ENCODE measurements at places on chromosomes 2 and 18.

DNA sequence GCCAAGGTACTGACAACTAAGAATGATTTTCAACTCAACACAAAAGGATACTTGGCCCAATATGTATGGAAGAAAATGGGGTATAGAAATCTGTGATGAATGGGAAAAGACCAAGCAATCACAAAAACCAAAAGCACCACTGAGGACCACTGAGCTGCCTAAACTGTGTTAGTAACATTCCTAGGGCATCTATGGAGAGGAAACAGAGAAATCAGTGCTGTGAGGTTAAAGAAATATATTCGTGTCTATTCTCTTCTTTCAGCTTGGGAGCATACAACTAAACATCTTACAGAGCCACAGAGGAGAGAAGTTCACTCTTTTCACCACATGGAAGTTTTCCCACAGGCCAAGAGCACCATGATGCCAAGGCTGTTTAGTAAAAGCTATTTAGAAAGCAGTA, 47.3 kb upstream of the CALCRL start:
- no peak overlapping the region for H3K27ac ChIP-seq
- H3K36me3 ChIP-seq = no peaks in the 10 kb centered on the region
- H3K4me1 ChIP-seq = no peaks in the 10 kb centered on the region

DNA sequence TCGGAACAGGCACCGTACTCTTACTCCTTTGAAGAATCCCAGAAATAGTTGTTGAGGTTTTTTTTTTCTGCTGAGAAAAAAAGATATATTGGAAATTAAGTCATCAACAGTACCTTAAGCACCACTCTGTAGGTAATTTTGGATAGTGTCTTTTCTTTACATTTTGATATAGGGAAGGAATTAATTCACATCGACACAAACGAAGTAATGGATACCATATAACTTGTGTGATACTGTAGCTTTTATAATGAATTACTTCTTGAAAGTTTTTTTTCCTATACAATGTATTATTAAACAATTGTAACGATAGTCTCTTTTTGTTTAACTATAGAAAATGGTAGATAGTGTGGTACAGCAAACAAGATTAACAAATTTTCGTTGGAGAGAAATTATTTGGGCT, 1.5 kb upstream of the IKZF2 start:
- no peaks in the 10 kb centered on the region for H3K4me1 ChIP-seq
- H3K36me3 ChIP-seq = no peaks in the 10 kb centered on the region
- H3K27me3 ChIP-seq = no peaks in the 10 kb centered on the region
- DNase-seq = no peak

DNA sequence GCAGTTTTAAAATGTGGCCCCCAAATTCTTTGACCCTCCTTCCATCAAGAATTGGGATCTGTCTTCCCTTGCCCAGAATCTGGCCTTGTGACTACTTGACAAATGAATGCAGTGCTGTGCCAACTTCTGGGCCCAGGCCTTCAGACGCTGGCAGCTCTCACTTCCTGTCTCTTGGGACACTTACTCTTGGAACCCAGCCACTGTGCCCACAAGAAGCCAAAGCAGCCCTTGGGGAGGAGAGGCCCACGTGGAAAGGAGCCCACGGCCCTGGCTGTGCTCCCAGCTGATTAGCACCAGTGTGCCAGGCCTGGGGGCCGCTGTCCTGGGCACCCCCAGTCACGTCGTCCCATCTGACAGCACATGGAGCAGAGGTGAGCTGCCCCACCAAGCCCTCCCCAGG, 56.6 kb downstream of the RPL37A start:
- peak; percentile 80 for DNase-seq
- H3K27ac ChIP-seq = peak overlapping the region; percentile 90
- H3K27me3 ChIP-seq = no peaks in the 10 kb centered on the region
- H3K36me3 ChIP-seq = no peaks in the 10 kb centered on the region
- H3K4me3 ChIP-seq = no peak overlapping the region

GRCh38 chr2:119983108-119983507, 29.8 kb upstream of the EPB41L5 start:
- H3K27ac ChIP-seq = no peak overlapping the region
- no peaks in the 10 kb centered on the region for H3K4me1 ChIP-seq
- no peak for DNase-seq
- H3K4me3 ChIP-seq = no peak overlapping the region

GRCh38 chr2:67579216-67579615, 182.1 kb downstream of the ETAA1 start:
- DNase-seq = no peak
- no peak overlapping the region for H3K4me3 ChIP-seq
- no peaks in the 10 kb centered on the region for H3K27me3 ChIP-seq
- H3K27ac ChIP-seq = no peak overlapping the region

DNA sequence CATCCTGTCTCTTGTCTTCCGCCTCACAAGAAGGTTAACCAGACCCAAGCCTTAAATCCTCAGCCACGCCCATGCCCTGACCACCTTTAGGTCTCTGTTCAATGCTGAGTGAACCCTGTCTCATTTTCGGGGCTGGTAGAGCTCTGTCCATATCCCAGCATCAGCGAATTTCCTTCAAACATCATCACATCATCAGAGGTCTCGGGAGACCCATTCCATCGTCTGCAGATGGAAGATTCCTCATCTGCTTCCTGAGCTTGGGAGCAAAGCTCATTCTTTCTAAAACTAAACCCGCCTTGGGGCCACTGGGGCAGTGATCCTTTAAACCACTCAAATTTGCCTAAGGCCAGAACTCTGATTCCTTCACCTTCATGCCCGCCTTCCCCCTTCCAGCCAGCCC, 173.7 kb downstream of the TTC32 start:
- H3K4me1 ChIP-seq = no peaks in the 10 kb centered on the region
- H3K36me3 ChIP-seq = no peaks in the 10 kb centered on the region
- H3K27me3 ChIP-seq = no peaks in the 10 kb centered on the region
- no peak for DNase-seq
- H3K27ac ChIP-seq = no peak overlapping the region
- no peak overlapping the region for H3K4me3 ChIP-seq

DNA sequence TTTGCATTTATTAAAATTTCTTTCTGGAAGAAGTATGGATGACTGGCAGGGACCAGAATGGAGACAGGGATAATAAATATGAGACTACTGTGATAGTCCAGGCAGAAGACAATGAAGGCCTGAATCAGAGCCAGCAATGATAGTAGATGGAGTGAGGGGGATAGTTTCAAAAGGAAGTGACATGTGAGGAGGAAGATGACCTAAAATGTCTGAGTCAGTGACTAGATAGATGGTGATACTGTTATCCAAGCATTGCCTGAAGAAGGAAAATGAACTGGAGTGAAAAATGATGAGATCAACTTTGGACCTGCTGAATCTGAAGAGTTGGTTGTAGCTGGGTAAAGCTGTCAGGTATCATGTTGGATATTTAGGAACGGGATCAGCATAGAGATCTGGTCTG, 158.3 kb upstream of the KLF7 start:
- no peak overlapping the region for H3K4me3 ChIP-seq
- no peaks in the 10 kb centered on the region for H3K27me3 ChIP-seq

- H3K36me3 ChIP-seq = no peaks in the 10 kb centered on the region
- no peaks in the 10 kb centered on the region for H3K27me3 ChIP-seq
- DNase-seq = no peak
- H3K4me3 ChIP-seq = no peak overlapping the region
- no peaks in the 10 kb centered on the region for H3K4me1 ChIP-seq
These were observed 47.4 kb upstream of the MTCL1 start for GRCh38 chr18:8657873-8658470.

GRCh38 chr2:172056293-172056692, 29.0 kb upstream of the DLX1 start:
- H3K4me1 ChIP-seq = no peaks in the 10 kb centered on the region
- no peak overlapping the region for H3K4me3 ChIP-seq
- H3K36me3 ChIP-seq = no peaks in the 10 kb centered on the region
- DNase-seq = no peak
- no peaks in the 10 kb centered on the region for H3K27me3 ChIP-seq
- H3K27ac ChIP-seq = no peak overlapping the region

DNA sequence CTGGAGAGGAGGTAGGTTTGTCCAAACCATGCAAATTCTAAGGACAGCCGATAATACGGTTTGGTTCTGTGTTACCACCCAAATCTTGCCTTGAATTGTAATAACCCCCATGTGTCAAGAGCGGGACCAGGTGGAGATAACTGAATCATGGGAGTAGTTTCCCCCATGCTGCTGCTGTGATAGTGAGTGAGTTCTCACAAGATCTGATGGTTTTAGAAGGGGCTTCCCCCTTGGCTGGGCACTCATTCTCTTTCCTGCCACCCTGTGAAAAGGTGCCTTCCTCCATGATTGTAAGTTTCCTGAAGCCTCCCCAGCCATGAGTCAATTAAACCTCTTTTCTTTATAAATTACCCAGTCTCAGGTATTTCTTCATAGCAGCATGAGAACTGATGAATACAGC, 295.2 kb downstream of the NBAS start:
- no peak for DNase-seq
- no peaks in the 10 kb centered on the region for H3K36me3 ChIP-seq
- no peak overlapping the region for H3K27ac ChIP-seq

DNA sequence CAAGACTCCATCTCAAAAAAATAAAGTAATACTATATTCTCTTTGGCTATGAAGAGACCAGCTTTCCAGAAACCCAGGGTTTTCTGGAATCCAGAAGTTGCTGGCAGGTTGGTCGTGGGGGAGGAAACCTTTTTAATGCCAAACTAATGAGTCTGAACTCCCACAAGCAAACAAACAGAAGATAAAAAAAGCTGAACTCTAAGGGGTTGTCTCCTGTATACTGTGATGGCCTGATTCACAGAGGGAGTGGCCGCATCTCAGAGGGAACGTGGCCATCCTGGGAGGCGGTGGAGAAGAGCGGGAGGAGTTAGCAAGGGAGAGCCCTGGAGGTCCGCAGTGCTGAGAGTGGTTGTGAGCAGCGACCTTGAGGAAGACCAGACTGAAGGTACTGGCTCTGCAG, 36.1 kb downstream of the LIMS1 start:
- no peak for DNase-seq
- H3K27ac ChIP-seq = no peak overlapping the region
- H3K4me1 ChIP-seq = no peaks in the 10 kb centered on the region
- no peaks in the 10 kb centered on the region for H3K27me3 ChIP-seq

DNA sequence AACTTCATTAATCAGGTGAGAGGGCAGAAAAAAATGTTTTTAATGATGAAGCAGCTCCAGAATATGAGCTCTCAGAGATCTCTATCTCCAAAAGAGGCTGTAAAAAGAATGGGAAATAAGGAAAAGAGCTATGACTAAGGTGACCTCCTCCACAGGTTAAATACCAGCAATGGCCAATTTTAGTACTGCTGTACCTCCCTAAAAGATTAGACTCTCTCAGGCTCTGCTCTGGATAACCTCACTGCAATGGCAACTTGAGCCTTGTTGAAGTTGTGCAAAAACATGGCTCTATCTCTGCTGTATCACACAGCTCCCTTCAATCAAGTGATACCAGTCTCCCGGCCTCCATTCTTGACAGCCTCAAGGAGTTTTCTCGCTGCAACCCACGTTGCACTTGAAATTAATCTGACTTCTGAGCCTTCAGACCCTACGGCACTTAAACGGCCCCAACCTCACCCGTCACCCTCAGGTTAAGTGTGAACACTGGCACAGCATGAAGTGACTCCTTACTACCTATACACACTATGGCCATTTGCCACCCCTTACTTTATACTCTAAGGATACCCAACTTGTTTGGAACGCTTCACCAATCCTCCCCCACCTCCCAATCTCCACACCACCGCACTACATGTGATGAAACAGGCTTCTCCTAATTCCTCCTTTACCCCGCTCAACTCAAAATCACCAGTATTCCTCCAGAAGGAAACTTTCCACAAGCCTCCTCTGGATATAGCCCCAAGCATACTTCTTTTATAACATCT, 36.3 kb downstream of the SMAD2 start:
- H3K4me1 ChIP-seq = peaks cover 8% of the 10 kb centered on the region
- H3K4me3 ChIP-seq = no peak overlapping the region
- H3K36me3 ChIP-seq = no peaks in the 10 kb centered on the region
- DNase-seq = no peak

- no peaks in the 10 kb centered on the region for H3K36me3 ChIP-seq
- H3K4me1 ChIP-seq = no peaks in the 10 kb centered on the region
These were observed 61.9 kb downstream of the COLEC12 start for GRCh38 chr18:438571-438970.

GRCh38 chr2:166180951-166181812, 53.4 kb upstream of the SCN1A start:
- H3K36me3 ChIP-seq = no peaks in the 10 kb centered on the region
- H3K27me3 ChIP-seq = no peaks in the 10 kb centered on the region
- no peak overlapping the region for H3K27ac ChIP-seq
- no peak overlapping the region for H3K4me3 ChIP-seq
- peak; percentile 51 for DNase-seq

GRCh38 chr2:237943395-237944094, 23.3 kb upstream of the UBE2F start:
- H3K27ac ChIP-seq = no peak overlapping the region
- H3K27me3 ChIP-seq = no peaks in the 10 kb centered on the region
- DNase-seq = no peak
- no peak overlapping the region for H3K4me3 ChIP-seq
- no peaks in the 10 kb centered on the region for H3K4me1 ChIP-seq

- no peaks in the 10 kb centered on the region for H3K36me3 ChIP-seq
- DNase-seq = no peak
- no peak overlapping the region for H3K4me3 ChIP-seq
- H3K27ac ChIP-seq = no peak overlapping the region
These were observed 255.3 kb downstream of the NR4A2 start for GRCh38 chr2:156077041-156077742.

GRCh38 chr2:55999231-55999630, 75.6 kb upstream of the EFEMP1 start:
- H3K27me3 ChIP-seq = no peaks in the 10 kb centered on the region
- no peak for DNase-seq
- no peaks in the 10 kb centered on the region for H3K4me1 ChIP-seq
- no peak overlapping the region for H3K4me3 ChIP-seq
- no peak overlapping the region for H3K27ac ChIP-seq

DNA sequence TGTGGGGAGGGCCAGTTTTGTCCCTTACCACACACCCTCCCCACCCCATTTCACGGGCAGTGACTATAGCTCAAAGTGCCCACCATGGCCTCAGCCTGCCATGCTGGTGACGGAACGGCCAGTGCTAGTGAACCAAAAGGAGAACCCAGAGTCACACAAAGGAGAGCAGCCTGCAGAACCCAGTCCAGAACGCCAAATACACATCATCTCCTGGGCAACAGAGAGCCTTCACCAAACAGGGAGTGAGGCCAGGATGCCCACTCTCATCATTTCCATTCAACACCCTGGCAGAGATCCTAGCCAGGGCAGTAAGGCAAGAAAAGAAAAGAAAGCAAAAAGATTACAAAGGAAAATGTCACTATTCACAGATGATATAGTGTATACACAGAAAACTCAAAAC, 38.3 kb downstream of the HDAC4 start:
- no peak overlapping the region for H3K4me3 ChIP-seq
- no peak overlapping the region for H3K27ac ChIP-seq
- peak; percentile 5 for DNase-seq
- no peaks in the 10 kb centered on the region for H3K36me3 ChIP-seq
- no peaks in the 10 kb centered on the region for H3K4me1 ChIP-seq
- H3K27me3 ChIP-seq = no peaks in the 10 kb centered on the region

- no peaks in the 10 kb centered on the region for H3K36me3 ChIP-seq
- peaks cover 20% of the 10 kb centered on the region for H3K4me1 ChIP-seq
- peak overlapping the region; percentile 14 for H3K27ac ChIP-seq
- DNase-seq = no peak
These were observed 22.9 kb downstream of the SH3BP4 start for GRCh38 chr2:234974501-234975385.

GRCh38 chr2:85666435-85667316, 1.3 kb downstream of the SFTPB start:
- DNase-seq = no peak
- no peaks in the 10 kb centered on the region for H3K4me1 ChIP-seq
- no peaks in the 10 kb centered on the region for H3K27me3 ChIP-seq
- H3K4me3 ChIP-seq = no peak overlapping the region
- no peaks in the 10 kb centered on the region for H3K36me3 ChIP-seq

GRCh38 chr2:127082974-127083373, 24.0 kb downstream of the BIN1 start:
- H3K36me3 ChIP-seq = no peaks in the 10 kb centered on the region
- no peak for DNase-seq
- no peaks in the 10 kb centered on the region for H3K27me3 ChIP-seq
- no peak overlapping the region for H3K4me3 ChIP-seq

Measured in breast epithelium (tissue), 4 donors.